ENCODE measurements at places on chromosomes 6 and 20. TPM values are rescaled to one million over a fixed set of nuclear protein-coding genes. Genes with fewer than 3 reads are reported as not detected.

Gene ADGRF5
- total RNA-seq = not detected

Gene FABP7
- not detected for total RNA-seq

Gene RBM24
- total RNA-seq = 1.0 TPM

Gene HLA-DMB
- 4.6 TPM for total RNA-seq

Gene APCDD1L
- 1.7 TPM for total RNA-seq

Gene HLA-DOA
- total RNA-seq = 0.14 TPM

Gene WFDC2
- not detected for total RNA-seq

Gene MICA
- total RNA-seq = 75.4 TPM

Gene FAXC
- 13.0 TPM for total RNA-seq

Gene FGD2
- not detected for total RNA-seq

Gene TRIM31
- 0.12 TPM for total RNA-seq

Gene SERPINB6
- 115 TPM for total RNA-seq

Gene RRBP1
- total RNA-seq = 48.6 TPM

Gene LBP
- 0.06 TPM for total RNA-seq

Gene MOXD1
- 11.1 TPM for total RNA-seq

Gene CRISP2
- total RNA-seq = 0.23 TPM

DNA sequence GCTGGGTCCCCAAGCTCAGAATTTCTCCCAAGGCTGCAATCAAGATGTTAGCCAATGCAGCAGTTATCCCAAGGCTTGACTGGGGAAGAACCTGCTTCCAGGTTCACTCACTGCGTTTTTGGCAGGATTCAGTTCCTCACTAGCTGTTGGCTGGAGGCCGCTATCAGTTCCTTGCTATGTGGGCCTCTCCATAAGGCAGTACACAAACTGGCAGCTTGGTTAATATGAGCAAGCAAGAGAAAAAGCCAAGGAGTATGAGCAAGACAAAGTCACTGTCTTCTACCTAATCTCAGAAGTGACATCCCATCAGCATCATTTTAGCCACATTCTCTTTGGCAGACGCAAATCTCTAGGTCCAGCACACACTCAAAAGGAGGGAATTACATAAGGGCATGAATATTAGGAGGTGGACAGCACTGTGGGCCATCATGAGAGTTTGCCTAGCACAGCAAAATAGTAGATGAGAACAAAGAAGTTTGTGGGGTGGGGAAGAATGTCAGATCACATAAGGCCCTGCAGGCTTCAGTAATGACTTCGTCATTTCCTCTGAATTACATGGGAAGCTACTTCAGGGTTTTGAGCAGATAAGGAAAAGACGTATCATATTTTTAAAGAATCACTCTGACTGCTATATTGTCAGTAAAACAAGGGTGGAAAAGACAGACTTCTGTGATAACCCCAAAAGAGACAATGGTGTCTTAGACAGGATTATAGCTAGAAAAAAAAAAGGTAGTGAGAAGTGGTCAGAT lies 25.5 kb downstream of the LMBRD1 start:
- no peak for DNase-seq

- DNase-seq = peak; percentile 10
Observed at GRCh38 chr6:107811591-107812218, 12.4 kb downstream of the SCML4 start.

DNA sequence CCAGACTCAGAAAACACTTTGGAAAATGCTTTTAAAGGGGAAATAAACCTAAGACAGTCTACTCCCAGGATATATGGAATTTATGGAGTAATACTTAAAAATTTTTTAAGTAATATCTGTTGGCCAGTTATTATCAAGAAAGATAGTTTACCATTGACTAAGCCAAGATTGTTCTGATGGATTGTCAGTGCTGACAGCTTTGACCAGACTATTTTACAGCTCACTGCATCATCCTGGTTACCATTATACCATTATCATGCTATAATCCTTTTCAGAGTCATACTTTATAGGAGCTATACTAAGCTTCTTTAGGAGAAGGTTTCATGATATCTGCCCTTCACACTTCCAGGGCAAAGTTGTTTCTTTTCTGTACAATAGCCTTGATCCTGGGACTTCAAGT lies 16.5 kb downstream of the GTF2H5 start:
- no peak for DNase-seq

DNA sequence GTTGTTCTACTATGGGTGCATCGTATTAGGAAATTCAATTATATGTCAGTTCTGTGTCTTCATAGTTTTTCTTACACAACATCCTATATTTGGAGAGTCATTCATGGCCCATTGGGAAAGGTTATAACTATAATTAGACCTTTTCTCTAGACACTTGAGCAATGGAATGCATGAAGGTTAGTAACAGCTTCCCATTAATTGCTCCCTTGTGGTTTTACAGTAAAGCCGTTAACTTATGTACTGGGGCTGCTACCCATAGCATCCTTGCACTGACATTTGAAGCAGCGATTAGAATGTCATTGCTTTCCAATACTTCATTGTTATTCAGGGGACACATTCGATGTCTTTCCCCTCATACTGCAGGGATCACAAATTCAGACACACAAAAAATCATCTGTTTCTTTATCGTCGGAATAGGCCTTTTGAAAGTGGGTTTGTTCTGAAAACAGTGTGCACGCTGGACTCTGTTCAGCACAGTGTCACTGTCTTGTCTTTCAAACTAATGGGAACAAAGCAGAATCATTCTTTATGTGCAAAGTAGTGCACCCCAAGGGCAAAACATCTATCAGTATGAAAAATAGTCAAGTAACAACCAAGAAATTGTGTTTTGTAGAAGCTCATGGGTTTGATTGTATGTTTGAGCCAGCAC lies 634.3 kb upstream of the MAP3K7 start:
- no peak for DNase-seq

DNA sequence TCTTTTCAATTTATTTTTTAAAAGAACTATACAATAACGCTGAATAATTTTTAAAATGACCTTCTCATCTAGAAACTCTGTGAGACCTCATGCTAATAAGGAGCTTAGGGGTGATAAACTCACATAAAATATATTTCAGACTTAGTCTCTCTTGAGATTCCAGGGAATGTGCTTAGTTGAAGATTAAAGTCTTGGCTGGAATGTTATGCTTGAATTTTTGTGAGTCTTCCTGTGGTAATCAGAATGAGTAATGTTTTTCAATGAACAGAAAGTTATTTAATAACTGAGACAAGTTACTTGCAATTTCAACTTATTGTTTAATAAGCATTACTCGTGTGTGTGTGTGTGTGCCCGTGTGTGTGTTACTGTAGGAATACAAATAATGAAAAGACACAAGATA lies 379.9 kb upstream of the EPHA7 start:
- no peak for DNase-seq

- DNase-seq = no peak
Observed at GRCh38 chr20:56411759-56412472, at the start of gene CASS4. Gene CASS4, plus strand, starts transcription at chr20:56412260. Its CDS starts 199 bp downstream, at chr20:56412459.

DNA sequence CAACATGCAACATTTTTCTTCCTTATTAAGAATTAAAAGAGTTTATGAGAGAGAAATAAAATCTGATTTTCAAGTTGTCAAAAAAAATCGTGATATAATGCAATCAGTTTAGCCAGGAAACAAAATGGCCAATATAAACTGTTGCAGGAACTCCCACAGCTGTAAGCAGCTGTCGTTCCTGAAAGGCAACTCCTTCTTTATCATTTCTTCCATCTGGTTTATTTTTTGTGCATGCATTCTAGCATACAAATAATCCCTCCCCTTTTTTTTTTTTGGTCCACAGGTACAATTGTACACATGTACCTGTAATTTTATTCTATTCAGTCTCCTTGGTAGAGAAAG lies 19.7 kb downstream of the TRAF3IP2 start:
- DNase-seq = no peak

- DNase-seq = no peak
Observed at GRCh38 chr20:41094353-41095055, 42.8 kb upstream of the PLCG1 start.

- DNase-seq = no peak
Observed at GRCh38 chr20:37081717-37082289, 14.0 kb downstream of the RBL1 start.

DNA sequence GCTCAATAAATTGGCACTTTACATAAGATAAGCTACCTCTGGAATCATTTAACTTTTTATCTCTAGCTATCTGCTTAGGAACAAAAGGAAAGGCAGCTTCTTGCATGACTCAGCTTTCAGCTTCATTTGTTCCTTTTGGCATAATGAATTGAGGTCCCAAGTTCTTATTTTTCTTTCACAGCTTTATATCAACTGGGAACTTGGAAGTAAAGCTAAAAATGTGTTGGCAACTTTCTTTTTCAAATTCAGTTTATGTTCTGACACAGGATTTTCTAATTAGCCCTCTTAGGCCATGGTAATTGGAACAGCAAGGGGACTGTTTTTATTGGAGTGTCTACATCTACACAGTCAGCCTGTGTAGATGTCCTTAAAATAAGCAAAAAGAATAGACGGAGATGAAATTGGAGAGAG lies 55.2 kb upstream of the MRAP2 start:
- no peak for DNase-seq

- DNase-seq = no peak
Observed at GRCh38 chr6:2381872-2382661, 136.7 kb upstream of the GMDS start.

DNA sequence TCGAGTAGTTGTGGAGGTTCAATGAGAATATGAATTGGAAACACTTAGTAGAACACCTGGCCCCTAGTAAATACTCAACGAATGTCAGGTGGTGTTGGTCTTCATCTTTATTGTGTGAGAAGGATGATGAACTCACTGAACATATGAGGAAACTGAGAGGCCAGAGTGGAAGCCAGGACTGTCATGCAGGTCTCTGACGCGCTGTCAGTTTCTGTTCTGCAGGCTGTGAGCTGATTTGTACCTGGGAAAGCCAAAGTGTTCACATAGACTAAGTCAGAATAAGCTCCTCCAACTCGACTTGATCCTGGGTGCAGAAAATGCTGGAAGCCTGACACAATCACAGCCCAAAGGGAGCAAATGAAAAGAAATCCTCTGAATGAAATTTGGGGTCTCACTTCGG lies 222.2 kb downstream of the LY86 start:
- no peak for DNase-seq

GRCh38 chr20:25014816-25015215 lies 22.3 kb upstream of the APMAP start:
- DNase-seq = no peak

DNA sequence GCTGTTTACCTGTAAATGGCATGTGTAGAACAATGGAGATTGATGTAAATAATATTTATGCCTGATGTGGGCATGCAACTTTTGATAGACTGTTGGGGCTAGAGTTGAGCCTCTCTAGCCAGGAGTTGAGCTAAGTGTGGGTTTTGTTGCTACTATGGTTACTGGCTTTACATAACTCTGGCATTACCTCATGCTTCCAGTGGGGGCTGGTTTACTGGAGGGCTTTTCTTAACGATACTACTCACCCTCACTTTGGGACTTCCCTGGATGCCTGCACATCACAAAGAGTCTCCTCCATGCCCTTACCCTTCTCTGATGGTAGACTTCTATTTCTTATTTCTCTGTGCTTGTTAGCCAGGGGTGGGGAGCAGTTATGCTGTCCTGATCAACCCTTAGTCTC lies 524.6 kb upstream of the CDH4 start:
- no peak for DNase-seq

GRCh38 chr20:52828199-52828598 lies 144.0 kb upstream of the TSHZ2 start:
- no peak for DNase-seq

- no peak for DNase-seq
Observed at GRCh38 chr20:31875671-31876070, 5.2 kb downstream of the TTLL9 start.

- no peak for DNase-seq
Observed at GRCh38 chr6:444653-445275, 53.2 kb downstream of the IRF4 start.

GRCh38 chr20:60802676-60803075 lies 449.4 kb upstream of the CDH4 start:
- no peak for DNase-seq

- peak; percentile 62 for DNase-seq
Observed at GRCh38 chr6:104789770-104790190, 69.9 kb downstream of the HACE1 start.

- no peak for DNase-seq
Observed at GRCh38 chr20:40359131-40359912, 329.7 kb downstream of the MAFB start.

GRCh38 chr6:143498428-143498827 lies 13.1 kb downstream of the FUCA2 start:
- DNase-seq = no peak

DNA sequence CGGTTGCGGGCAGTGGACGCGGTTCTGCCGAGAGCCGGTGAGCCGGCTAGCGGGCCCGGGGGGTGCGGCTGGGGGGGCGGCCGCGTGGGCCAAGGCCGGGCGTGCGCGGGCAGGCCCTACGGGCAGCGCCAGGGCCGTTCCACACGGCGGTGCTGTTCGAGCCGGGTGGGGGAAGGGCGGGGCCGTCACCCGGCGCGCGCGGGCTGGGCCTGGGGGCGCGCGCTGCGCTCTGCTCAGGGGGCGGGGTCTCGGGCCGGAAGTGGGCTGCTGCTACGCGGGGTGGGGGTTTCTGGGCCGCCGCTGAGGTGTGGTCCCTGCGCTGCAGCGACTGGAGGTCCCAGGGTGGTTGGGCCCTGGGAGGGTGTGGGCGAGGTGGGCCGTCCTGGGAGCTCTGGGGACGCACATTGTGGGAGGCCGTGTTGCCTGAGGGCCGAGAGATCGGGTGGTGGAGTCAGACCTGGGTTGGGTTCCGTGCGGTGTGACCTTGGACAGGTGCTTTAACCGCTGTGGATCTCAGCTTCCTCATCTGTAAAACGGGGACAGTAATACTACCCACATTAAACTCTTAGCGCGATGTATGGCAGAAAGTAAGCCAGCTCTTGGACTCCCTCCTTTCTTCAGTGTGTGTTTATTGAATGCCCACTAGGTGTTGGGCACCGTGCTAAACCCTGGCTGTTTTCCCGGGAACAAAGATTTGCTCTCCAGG lies 391 bp downstream of the MAPRE1 start:
- peak; percentile 48 for DNase-seq

DNA sequence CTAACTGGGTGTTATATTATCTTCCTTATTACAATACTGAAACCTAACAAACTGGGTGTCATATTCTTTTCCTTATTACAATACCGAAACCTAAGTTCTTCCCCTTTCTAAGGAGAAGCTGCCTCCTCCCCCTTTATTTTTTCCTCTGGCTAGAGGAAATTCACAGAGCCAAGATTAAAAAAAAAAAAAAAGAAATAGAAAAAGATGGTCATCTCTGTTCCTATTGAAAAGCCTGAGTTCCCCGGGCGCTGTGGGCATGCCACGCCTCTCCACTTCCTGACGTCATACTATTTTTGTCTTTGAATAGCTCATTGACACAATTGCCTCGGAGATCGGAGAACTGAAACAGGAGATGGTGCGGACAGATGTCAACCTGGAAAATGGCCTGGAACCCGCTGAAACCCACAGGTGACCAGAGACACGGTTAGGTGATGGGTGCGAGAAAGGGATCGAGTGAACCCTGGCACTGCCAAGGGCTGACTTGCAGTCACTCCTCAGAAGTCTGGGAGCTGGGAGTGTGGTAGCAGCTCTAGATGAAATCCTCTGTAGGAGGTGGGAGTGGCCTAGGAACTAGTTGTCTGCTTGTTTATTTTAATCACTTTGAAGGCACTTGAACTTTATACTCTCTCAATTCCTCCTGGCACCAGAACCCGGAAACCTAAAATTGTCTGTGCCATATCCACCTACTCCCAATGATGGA lies 82.2 kb upstream of the NAA20 start:
- no peak for DNase-seq

- DNase-seq = no peak
Observed at GRCh38 chr20:41161886-41162285, 24.5 kb downstream of the PLCG1 start.

- no peak for DNase-seq
Observed at GRCh38 chr6:107592806-107593205, 102.9 kb downstream of the SOBP start.

Measured in H4 (cell line).